Lower lobe of right lung (tissue), 2 donors: ENCODE measurements at places on chromosomes 7 and 10. TPM values are rescaled to one million over a fixed set of nuclear protein-coding genes. Genes with fewer than 3 reads are reported as not detected.

GRCh38 chr10:89611282-89611681 is 33.8 kb downstream of the PANK1 start:
- H3K4me1 ChIP-seq: no peaks in the 10 kb centered on the region
- no peak for DNase-seq
- no peak overlapping the region for H3K4me3 ChIP-seq

GRCh38 chr7:106583706-106584690 is 77.0 kb downstream of the CCDC71L start:
- H3K27me3 ChIP-seq: no peaks in the 10 kb centered on the region
- H3K4me3 ChIP-seq: no peak overlapping the region
- no peak overlapping the region for H3K27ac ChIP-seq
- H3K36me3 ChIP-seq: no peaks in the 10 kb centered on the region

- peak; percentile 48 for DNase-seq
- H3K27ac ChIP-seq: no peak overlapping the region
- peaks cover 88% of the 10 kb centered on the region for H3K36me3 ChIP-seq
Observed at GRCh38 chr7:151123158-151123821, 37.0 kb downstream of the AGAP3 start.

Gene INHBA
- 81.2 TPM for total RNA-seq

Gene HMX2
- total RNA-seq: not detected
